ENCODE measurements at places on chromosomes 13 and 19.

- no peak for DNase-seq
These were observed 11.2 kb downstream of the PPP6R1 start for GRCh38 chr19:55247621-55248099.

GRCh38 chr13:39051157-39051556, 12.9 kb downstream of the NHLRC3 start:
- DNase-seq: no peak

- no peak for DNase-seq
These were observed 68.7 kb upstream of the FRY start for GRCh38 chr13:31962731-31963370.

DNA sequence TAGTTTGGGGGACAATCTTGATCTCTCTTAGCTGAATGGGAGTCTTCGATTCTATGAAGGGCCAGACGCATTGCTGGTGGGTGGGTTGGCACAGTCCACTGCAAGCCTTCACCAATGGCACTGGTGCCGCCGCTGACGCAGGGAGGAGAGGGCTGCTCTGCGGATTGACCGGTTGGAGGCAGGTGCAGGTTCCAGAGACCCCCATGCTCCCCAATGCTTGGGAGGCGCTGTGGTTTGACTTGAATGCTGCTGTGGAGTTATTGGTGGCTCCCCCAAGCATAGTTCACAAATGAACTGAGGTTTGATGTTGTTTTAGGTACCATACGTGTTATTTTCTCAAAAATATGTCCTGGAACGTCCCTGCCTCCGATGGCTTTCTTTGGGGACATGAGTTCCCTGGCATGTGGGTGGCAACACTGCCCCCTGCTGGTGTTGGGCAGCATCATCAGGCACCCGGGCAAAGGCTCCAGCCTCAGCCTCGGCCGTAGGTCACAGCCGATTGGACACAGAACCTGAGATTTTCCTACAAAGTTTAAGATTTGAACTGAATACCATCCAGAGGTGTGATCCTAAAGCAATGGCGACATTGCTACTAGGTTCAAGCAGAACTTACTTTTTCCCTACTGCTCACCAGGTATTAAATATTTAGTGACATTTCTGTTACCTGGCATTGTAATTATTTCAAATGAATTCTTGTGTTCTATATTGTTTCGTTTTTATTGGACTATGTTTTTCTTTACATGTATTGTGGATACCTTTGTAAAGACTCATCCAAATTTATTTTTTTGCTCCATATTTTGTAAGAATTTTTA, 95.5 kb downstream of the ANKRD10 start:
- peak; percentile 24 for DNase-seq

DNA sequence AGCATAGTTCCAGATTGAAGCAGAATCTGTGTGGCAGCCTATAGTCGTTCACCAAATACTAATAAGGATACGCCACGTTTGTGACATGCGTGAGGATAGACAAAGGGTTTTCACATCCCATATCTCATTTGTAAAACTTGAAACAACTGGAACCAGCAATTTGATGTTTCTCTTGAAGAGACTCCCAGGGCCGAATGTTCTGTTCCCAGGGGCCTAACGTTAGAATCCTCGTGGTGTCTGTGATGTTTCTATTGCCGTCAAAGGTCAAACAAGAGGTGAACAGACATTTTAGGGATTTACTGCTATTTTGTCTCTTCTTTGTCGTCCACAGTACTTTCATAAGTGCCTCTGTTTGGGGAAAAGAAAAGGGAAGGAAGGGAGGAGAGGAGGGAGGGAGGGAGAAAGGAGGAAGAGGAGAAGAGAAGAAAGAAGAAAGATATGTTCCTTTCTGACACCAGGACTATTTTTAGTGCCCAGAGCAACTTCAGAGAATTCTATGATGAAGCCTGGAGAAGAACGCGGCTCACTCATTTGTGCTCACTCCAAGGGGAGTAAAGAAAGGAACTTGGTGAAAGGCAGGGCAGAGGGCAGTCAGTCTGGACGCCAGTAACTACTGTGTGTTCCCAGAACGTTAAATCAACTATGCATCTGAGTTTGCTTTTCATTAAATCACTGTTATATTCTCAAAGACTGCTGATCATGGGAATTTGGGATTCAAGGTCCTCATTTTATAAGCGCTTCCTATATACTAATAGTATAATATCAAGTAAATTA, 154.5 kb downstream of the DCT start:
- no peak for DNase-seq

DNA sequence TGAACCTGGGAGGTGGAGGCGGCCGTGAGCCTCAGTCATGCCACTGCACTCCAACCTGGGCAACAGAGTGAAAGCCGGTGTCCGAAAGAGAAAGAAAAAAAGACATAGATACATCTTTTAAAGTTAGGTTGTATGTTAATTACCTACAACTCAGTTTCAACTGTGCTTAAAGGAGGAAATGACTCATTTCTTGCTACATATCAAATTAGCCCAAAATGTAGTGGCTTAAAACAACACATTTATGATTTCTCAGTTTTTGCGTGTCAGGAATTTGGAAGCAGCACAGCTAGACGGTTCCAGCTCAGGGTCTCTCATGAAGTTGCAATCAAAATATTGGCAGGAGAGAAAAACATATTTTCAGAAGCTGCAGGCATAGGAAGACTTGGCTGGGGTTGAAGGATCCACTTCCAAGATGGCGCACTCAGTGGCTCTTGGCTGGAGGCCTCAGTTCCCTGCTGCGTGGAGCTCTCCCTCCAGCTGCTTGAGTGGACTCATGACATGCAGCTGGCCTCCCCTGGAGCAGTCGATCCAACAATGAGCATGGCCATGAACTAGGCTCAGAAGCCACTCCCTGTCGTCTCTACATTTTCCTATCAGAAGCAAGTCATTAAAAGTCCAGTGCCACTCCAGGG, 7.1 kb downstream of the LDLR start:
- no peak for DNase-seq

GRCh38 chr19:34193876-34194275, 21.6 kb downstream of the LSM14A start:
- DNase-seq: no peak

DNA sequence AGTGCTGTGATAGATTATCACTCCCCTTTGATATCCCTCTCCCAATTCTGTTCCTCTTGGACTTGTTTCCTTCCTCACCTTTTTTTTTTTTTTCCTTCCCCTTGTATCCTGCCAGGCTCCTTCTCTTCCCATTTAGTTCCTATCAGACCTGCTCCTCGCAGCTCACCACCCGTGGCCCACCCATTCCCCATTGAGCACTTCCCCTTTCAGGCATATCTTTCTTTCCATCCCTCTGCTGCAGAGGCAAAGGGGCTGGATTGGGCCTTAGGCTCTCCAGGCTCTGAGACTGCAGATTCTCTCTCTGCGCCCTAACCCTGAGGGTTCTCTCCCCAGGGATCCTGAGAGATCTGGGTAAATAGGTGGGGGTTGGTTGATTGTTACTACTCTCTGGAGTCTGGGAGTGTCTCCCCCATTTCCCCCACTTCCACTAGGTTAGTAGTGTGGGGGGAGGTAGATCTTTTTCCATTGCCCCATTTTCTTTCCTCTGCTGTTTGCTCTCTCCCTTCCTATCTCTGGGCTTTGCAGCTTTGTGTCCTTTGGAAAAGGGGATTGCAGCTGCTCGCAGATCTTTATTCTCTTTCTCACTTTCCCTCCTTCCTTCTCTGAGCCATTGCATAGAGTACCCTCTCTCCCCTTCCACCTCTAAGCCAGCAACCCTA, 2.3 kb downstream of the ARHGAP35 start:
- no peak for DNase-seq

DNA sequence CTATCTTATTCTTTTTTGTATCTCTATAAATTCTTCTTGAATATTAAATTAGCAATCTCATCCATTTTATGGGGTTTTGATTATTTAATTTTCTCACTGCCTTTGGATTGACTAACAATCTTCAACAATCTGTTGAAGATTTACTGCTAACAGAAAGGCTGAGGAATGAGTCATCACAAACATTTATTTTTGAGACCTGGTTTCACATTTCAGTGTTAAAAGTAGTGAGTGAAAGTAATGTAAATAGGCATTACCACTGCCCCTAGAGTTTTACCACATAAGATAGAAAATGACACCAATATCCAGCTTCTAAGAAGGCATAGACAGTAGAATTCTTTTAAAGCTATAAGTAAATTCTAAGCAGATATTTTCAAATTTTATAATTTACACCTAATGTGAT, 472.8 kb downstream of the OLFM4 start:
- DNase-seq: no peak

GRCh38 chr19:55632463-55632834, 8.1 kb upstream of the ZNF784 start:
- DNase-seq: peak; percentile 71

GRCh38 chr13:113584870-113585671, 518 bp downstream of the TFDP1 start:
- no peak for DNase-seq

- DNase-seq: no peak
These were observed 934.6 kb downstream of the SLITRK1 start for GRCh38 chr13:82947683-82948082.

GRCh38 chr19:48591021-48591420, 15.5 kb upstream of the SPACA4 start:
- no peak for DNase-seq

GRCh38 chr19:16249826-16250404, 52.2 kb downstream of the AP1M1 start:
- DNase-seq: no peak

- no peak for DNase-seq
These were observed 49.3 kb downstream of the COL4A2 start for GRCh38 chr13:110356362-110356761.

- no peak for DNase-seq
These were observed 855 bp downstream of the UNC13A start for GRCh38 chr19:17687141-17687856.

DNA sequence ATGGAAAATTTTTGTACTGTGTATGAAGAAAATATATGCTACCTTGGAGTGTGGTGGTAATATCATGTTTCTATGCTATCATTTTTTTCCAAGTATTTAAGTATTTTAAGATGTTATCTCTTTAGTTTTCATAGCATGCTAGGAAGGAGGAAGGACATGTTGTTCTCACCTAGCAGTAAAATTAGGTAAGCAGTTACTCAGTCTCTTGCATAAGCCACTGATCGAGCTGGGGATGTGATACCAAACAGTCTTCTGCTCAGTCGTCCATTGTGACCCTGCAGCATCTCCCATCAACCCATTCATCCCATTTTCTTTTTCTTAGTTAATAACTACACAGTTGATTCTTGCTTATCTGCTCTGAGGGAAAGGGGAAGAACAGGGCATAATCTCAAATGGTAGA, 130.6 kb downstream of the KLF5 start:
- no peak for DNase-seq

DNA sequence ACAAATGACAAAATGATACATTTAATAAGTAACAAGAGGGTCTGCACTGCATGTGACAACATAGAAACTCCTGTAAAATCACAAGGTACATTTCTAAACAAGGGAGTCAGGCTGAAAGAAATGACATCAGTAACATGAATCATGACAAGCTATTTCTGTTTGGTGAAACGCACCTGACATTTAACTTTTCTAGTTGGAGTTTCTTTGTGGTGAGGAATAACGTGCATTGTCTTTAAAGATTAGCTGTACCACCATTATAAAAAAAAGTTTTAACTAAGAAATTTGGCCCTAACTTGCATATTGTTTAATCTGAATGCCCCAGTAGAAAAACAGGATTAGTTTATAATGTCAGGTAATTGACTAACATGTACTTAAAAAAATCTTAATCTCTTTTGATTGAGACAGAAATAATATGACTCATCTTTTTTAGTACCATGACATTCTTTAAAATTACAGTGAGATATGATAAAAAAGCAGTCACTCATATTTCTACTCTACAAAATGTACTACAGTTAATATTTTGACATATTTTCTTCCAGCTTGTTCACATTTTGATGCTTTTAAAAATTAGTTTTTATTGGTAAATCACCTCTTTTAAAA, 418.2 kb downstream of the KLF12 start:
- no peak for DNase-seq

GRCh38 chr13:76993021-76993420, 1.1 kb downstream of the CLN5 start:
- DNase-seq: no peak

- DNase-seq: peak; percentile 79
These were observed 5.5 kb downstream of the EPS8L1 start for GRCh38 chr19:55080968-55081769.

DNA sequence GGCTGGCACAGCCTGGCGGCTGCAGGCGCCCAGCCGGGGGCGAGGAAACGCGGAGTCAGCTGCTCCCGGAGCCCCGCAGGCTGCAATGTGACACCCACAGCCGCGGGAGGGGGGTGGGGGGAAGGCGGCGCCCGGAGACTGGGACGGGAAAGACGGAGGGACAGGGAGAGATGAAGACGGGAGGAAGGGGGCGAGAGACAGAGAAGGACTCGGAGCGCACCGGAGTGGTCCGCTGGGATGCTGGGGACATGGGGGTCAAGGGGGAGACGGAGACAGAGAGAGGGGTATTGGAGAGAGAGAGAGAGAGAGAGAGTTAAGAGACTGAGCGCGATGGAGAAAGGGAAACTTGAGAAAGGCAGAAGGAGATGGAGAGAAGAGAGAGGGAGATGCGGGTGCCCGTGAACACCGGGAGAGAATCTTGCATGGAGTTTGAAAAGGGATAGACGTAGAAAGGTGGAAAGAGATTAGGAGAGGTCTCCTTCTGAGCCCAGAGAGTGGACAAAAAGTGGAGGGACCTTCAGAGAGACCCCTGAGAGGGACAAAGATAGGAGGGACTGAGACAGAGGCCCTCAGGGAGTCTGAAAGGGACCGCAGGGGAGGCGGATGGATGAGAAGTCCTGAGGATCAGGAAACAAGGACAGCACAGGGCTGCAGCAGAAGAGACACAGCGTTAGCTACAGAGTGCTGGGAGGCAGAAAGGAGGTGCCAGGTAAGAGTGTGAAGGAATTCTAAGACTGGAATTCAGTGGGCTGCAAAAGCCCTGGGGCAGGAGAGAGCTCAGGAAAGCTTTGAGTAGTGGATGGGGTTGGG, 1.0 kb downstream of the SCN1B start:
- DNase-seq: no peak

- no peak for DNase-seq
These were observed at the start of gene IGFL4 for GRCh38 chr19:46040952-46041500. Gene IGFL4 (minus strand): TSS chr19:46041002. CDS start chr19:46040962, 40 bp downstream.

DNA sequence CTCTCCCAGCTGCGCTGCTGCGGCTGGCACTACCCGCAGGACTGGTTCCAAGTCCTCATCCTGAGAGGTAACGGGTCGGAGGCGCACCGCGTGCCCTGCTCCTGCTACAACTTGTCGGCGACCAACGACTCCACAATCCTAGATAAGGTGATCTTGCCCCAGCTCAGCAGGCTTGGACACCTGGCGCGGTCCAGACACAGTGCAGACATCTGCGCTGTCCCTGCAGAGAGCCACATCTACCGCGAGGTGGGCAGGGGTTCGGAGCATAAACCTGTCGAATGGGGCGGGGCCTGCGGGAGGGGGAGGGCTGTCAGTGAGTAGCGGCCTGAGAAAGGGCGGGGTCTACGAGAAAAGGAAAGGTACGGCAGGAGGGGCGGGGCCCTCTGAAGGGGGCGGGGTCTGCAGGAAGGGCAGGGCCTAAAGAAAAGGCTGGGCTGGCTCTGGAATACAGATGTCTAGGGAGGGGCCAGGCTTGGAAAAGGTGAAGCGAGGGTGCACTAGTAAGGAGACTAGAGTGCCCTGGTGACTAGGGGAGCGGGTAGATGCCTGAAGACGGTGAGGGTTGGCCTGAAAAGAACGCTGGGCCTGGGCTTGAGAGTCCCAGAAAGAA, 3.6 kb downstream of the CD37 start:
- no peak for DNase-seq
